Activated CD4-positive, alpha-beta T cell treated with anti-CD3 and anti-CD28 coated beads for 48 hours (primary cell): ENCODE measurements at places on chromosomes 3 and 15.

- DNase-seq = no peak
Measured at GRCh38 chr3:16768014-16768413, 116.7 kb upstream of the PLCL2 start.

GRCh38 chr15:71691081-71691457 is 119.3 kb upstream of the NR2E3 start:
- DNase-seq = no peak

- no peak for DNase-seq
Measured at GRCh38 chr15:34158355-34158754, 51.5 kb downstream of the KATNBL1 start.

- no peak for DNase-seq
Measured at GRCh38 chr15:63998489-63998888, 47.8 kb downstream of the DAPK2 start.

GRCh38 chr15:63260791-63261190 is 16.6 kb upstream of the APH1B start:
- no peak for DNase-seq

DNA sequence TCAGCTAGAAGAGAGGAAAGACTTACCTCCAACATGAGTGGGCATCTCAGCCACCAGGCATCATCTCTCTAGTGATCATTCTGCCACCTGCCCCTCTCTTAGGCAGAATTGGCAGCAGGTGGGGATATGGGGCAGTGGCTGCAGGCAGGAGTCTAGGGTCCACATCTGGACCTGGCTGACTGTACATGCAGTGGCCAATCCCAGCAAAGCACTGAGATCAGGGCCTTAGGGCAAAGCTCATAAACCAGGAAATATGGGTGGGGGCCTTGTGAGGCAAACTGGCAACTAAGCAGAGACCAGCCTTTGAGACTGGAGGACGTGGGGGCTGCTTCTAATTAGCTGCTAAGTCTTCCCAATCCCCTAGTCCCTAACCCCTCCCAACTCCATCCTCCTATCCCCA is 12.9 kb downstream of the POMGNT2 start:
- no peak for DNase-seq

DNA sequence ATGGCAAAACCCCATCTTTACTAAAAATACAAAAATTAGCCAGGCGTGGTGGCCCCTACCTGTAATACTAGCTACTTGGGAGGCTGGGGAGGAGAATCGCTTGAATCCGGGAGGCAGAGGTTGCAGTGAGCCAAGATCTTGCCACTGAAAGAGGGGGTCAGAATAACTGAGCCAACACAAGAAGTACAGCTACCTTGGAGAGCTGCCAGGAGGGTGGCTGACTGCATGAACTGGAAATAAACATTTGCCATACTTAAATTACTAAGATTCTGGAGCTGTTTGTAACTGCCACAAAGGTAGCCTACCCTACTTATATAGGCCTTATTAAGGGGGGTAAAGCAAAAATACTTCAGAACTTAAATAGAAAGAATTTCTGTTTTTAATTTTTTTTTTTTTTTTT is 15.4 kb upstream of the PIK3CB start:
- no peak for DNase-seq

GRCh38 chr3:40911928-40912327 is 287.4 kb upstream of the CTNNB1 start:
- DNase-seq = no peak

- DNase-seq = no peak
Measured at GRCh38 chr3:50445919-50446318, 57.5 kb downstream of the CACNA2D2 start.

GRCh38 chr15:39028069-39028468 is 463.5 kb upstream of the RASGRP1 start:
- no peak for DNase-seq

DNA sequence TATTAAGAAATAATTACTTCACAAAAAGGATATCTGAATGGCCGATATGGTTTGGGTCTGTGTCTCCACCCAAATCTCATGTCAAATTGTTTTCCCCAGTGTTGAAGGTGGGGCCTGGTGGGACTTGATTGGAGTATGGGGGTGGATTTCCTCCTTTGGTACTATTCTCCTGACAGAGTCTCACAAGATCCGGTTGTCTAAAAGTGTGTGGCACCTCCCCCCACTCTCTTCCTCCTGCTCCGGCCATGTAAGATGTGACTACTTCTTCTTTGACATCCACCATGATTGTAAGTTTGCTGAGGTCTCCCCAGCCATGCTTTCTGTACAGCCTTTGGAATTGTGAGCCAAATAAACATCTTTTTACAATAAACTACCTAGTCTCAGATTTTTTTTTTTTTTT is 34.5 kb downstream of the ZBTB11 start:
- DNase-seq = no peak

DNA sequence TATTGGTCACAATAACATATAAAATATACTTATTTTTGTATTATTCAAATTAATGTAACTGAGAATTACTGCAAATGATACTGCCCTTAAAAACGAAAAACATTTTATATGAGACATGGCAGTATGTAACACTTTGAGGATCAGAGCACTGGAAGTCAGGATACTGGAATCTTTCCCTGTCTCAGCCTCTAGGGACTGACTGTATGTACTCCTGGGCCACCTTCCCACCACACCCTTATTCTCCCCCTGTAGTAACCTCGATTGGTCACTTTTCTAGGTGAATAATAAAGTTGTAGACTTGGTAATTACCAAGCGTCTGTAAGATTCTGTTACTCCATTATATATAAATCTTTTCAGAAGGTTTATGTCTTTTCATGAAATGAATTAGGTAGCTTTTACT is 43.0 kb downstream of the LRRC49 start:
- DNase-seq = no peak
